ENCODE measurements at places on chromosomes 1 and 21. TPM values are rescaled to one million over a fixed set of nuclear protein-coding genes. Genes with fewer than 3 reads are reported as not detected.

GRCh38 chr1:11280719-11281376 lies 7.8 kb downstream of the UBIAD1 start:
- no peak for DNase-seq

DNA sequence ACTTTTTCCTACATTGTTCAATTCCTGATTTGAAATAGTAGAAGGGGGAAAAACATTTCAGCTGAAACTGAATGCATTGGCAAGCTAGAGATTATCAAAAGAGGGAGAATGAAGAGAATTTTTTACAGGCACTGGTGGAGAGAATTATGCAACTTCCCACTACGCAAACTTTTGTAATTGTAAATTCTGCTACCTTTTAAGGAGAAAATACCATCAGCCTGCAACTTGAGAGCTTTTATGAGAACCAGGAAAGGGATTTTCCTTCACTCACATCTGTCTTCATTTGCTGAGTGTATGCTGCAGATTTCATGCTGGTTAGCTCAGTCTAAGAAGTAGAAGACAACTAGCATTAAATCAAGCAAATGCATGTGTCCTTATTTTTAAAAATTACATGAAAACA lies 43.7 kb downstream of the ADAMTS1 start:
- no peak for DNase-seq

The DIO1 gene
- total RNA-seq, result not detected

- DNase-seq, result no peak
Observed at GRCh38 chr1:48333316-48333715, 110.8 kb downstream of the SLC5A9 start.

- DNase-seq, result no peak
Observed at GRCh38 chr1:21396516-21396915, 43.4 kb upstream of the NBPF3 start.

DNA sequence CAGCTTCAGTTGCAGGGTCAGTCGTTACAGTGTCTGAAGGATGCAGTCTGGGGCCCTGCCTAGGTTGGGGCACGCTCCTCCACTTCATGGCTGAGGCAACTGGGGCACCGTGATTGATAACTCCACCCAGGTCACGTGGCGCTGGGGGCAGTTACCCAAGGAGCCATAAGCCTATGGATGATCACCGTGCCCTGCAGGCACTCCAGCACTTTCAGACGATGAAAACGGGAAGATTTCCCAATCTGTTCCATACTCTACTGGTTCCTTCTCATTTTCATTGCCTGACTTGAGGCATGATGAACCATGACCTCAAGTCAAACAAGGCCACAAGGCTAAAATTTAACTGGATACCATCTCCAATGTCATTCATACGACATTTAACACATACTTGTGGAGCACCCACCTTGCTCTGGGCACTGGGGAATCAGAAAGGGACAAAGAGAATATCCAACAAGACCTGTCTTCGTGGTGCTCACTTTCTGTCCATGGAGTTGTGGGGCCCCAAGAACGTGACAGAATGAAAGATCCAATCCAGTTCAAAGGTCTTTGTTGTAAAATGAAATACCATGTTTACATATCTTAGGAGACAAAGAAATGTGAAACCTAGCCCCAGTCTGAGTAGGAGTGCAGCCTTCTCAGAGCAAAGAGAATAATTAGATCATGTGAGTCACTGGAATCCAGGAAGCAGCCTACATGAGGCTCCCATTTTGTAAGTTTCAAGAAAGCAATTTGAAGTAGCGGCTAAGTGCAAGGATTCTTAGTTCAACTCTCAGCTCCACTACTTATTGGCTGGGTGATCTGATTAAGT lies 39.4 kb upstream of the SPOCD1 start:
- no peak for DNase-seq

The TMPRSS3 gene
- total RNA-seq, result 3.8 TPM

The GFI1 gene
- total RNA-seq, result 3.3 TPM

The NEK2 gene
- 0.77 TPM for total RNA-seq

- DNase-seq, result no peak
Observed at GRCh38 chr1:61980561-61980960, 214.1 kb upstream of the L1TD1 start.

DNA sequence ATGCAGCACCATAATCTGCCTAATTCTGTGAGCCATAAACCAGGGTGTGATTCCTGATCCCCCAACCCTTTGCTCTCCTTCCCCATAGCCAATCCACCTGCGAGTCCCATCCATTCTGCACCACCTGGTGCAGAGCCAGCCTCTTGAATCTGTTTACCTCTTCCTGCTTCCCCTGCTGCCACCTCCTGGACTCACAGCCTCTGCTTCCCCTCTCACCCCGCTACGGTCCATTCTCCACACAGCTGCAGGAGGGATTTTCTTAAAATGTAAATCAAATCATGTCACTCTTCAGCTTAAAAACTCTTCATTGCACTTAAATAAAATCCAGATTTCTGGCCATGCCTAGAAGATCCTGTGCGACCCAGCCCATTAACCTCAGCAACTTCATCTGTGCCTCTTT lies 186.7 kb downstream of the FOXD2 start:
- no peak for DNase-seq

- no peak for DNase-seq
Observed at GRCh38 chr1:222829868-222830267, 15.0 kb downstream of the DISP1 start.

DNA sequence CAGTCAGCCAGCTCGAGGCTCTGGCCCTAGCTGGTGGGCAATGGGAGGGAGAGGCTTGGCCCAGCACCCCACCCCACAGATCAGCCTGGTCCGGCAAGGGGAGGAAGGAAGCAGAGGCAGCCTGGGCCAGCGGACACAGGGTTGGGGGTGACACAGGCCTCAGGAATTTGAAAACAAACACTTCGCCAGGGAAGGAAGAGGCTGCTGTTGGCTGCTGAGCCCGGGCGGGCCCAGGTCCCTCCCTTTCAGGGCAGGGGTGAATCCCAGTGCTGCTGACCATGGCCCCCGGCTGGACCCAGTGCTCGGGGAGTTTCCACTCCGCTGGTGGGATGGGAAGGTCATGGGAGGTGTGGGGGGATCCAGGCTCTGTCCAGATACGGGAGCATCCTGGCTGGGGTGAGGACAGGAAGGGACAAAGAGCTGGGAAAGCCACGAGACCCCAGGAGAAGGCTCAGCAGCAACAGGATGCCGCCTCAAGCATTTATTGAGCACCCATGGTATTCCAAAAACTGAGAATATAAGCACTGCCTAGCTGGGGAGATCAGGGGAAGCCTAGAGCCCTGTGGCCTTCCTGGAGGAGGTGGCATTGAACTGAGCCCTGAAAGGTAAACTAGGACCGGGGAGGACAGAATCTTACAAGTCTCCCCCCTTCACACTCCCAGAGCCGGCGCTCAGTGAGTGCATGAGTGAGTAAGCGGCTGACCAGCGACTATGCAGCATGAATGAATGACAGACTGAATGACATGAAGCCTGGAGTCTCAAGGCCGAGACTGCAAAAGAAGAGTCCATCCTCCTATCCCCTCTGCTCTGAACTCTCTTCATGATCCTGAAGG lies 26.2 kb upstream of the EPHA2 start:
- DNase-seq, result peak; percentile 86

- no peak for DNase-seq
Observed at GRCh38 chr1:115755456-115756370, 12.8 kb downstream of the CASQ2 start.

- no peak for DNase-seq
Observed at GRCh38 chr21:35324372-35325220, 275.5 kb upstream of the RUNX1 start.

GRCh38 chr1:234214911-234215892 lies 158.1 kb upstream of the COA6 start:
- peak; percentile 60 for DNase-seq

The KLHL12 gene
- total RNA-seq, result 25.3 TPM

DNA sequence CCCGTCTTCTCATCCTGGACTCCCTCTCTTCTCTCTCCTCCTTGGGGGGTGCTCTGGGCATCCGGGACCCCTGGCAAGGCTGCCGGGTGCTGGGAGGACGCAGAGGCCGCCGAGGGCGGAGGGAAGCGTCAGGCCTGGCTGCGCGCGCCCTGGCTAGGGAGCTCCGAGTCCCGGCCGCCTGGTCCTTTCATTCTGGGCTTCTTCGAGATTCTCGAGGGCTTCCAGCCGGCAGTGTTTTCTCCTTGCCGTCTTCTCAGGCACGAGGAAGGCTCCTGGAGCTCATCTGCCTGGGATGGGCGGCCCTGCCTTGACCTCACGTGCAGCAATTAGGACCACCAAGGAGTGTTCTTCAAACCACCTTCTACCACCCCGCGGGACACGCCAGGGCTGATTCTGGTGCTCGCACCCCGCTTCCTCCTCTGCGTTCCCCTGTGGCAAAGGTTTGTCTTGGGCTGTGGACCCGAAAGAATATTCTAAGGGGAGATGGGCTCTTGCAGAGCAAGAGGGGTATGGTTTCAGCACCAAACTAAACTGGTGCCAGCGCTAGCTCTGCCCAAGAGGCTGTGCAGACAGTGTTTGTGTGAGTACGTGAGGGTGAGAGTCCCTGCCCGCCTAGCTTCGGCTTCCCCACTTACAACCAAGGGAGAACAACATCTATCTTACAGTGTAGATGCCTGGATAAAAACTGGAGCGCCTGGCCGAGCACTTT lies 36.5 kb downstream of the PIK3CD start:
- no peak for DNase-seq

DNA sequence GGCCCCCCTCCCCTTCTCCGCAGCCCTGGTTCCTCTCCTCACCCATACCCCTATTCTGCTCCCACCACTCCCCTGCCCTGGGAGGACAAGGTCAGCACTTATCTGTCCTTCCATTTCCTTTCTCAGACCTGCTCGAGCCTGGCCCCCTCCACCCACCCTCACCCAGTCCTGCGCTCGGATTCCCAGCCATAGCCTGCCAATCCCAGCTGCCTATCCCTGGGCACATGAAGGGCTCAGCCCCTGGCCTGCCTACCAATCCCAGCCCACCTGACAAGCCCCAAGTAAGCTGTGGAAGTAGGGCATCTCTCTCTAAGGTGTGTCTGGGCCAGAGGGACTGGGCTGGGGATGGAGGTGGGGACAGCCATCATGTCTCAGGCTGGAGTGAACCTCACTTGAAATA lies 5.4 kb downstream of the BLACAT1 start:
- DNase-seq, result no peak

GRCh38 chr1:58476179-58476578 lies 70.3 kb downstream of the OMA1 start:
- no peak for DNase-seq

All from lower lobe of right lung (tissue), 2 donors.